ENCODE measurements at places on chromosomes 7 and 10.

- no peak for DNase-seq
Observed at GRCh38 chr7:153887749-153888569, 164.2 kb upstream of the DPP6 start.

DNA sequence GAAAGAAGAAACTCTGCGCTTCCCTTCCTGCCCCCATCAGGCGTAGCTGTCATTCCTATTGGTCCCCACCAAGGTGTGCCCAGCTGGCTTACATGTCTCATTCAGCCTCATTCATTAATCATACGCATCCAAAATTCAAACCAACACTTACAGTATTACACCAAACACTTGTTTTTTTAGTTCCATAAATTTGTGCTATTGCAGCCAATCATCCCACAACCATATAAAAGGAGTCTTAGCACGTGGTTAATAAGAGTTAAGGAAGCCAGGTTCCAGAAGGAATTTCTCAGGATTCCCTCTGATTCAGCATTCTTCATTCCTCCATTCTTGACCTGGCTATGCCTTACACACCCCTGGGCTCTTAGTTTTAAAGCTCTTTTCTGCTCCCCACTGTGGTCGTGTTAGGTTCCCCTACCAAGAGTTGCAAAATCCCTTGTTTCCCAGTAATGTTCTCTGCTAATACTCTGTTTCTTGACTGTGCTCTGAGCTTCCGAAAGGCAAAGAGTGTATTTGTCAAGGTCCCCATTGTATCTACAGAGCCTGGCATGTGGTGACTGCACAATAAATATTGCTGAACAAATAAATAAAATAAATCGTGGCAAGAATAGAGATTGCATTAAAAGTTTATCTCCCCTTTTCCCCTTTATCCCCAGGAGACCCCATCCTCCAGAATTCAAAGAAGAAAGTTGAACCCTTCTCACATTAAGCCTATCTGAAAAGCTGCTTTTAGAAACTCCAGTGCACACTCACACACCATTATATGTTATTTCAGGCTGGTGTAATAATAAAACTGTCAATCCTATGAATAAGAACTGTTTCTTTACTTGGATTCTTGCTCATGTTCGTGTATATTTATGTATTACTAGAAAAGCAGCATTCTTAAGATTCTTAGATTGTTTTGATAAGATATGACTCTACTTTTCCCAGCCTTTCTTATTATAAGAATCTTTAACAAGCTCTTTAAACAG, 514.4 kb downstream of the INHBA start:
- DNase-seq: no peak

DNA sequence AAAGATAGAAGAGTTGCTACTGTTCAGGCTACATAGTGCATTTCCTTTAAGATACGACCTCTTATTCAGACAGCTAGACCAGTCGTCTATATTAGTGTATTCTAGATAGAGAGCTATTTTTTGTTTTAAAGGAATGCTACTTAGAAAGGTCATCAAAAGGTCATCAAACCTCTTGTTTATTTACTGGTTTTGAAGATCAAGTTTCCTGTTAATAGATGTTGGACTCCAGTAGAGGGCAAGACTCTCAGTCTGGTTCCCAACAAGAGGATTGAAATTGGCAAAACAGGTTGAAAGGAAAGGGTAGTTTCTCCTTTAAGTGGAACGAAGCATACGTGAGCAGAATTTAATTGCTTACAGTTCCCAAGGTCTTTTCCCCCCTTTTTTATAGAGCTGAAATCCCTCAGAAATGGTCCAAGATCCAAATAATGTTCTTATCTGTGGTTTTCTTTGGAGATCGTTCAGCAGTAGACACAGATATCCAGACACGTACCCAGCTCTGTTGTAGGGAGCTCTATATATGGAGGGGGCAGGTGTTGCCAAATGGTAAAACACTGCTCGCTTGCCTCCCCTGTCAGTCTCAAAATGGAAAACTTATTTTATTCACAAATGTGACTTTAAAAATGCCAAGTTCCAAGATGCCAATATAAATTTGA, 37.2 kb downstream of the BAMBI start:
- no peak for DNase-seq

DNA sequence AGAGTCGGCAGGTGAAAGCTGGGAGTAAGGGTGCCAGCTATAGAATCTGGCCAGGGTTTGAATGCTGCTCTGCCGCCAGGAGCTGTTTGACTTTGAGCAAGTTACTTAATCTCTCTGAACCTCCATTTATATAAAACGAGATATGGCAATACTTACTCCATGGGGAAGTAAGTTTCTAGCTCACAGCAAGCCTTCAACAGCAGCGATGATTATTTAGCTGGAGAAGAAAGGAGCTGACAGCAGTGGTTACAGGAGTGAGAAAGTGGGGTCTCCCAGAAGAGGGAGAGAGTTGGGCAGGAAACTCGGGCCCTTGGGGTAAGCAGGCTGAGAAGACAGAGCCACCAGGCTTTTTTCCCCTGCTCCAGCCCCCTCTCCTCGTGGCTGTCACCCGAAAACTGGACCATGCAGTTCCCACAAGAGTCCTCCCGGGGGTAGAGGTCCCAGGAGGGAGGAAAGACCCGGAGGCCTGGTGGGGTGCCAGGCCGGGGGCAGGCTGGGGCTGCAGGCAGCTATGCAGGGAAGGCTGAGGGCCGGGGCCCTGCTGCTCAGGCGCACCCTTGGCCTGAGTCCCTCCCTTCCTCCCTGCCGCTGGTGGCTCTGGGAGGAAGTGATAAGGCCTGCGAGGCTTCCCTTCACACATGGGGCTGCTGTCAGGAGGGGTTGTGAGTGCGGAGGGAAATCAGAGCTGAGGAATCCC, 3.5 kb downstream of the NOS3 start:
- no peak for DNase-seq

DNA sequence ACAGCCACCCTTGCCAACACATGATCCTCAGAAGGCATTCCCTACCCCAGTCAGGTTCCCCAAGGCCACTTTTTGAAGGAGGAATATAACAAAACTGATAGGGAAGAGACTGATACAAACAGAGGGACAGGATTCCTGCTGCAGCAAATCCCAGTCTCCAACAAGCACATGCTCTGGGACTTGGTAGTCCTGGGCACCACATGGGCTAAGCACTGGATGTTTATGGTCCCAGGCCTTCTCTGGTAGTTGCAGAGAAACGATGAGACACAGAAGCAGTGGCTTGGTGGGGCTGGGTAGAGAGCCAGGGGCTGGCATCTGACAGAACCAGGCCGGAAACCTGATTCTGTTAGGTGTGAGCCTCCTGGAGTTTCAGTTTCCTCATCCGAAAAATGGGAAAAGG, 3.2 kb downstream of the VSTM4 start:
- DNase-seq: no peak

DNA sequence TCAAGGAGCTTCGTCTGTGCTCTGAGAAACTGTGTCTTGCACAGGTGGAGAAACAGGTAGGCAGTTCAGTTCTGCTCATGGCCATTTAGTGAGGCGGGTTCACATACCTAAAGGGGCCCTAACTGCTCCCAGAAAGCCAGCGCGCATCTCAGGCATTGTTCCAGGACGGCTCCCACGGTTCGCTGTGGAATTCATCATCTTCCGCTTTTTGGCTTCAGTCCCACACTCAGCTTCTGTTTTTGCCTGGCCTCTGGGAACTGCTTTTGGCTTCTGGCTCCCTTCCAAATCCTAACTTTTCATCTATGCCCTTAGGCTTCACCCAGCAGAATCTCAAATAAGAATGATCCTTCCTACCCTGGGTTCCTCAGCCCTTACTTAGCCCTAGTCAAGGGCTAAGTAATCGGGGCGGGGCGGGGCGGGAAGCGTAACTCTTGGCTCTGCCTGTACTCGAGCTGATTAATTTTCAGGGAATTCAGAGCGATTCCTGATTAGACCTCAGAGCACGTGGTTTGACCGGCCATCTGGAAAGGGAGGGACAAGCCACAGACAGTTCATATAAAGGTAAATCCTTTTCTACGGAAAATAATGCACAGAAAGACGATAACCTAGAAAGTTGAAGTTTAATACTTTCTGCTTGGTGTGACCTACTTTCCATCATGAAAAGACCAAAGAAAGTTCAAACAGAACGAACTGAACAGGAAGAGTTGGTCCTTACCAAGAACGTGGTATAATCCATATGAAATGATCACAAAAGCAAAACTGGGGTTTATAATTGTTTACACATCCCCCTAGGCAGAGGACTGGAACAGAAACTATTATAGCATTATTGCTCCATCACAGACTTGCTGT, 105.7 kb downstream of the ST8SIA6 start:
- DNase-seq: no peak

GRCh38 chr7:97578225-97578624, 153.7 kb upstream of the TAC1 start:
- no peak for DNase-seq

DNA sequence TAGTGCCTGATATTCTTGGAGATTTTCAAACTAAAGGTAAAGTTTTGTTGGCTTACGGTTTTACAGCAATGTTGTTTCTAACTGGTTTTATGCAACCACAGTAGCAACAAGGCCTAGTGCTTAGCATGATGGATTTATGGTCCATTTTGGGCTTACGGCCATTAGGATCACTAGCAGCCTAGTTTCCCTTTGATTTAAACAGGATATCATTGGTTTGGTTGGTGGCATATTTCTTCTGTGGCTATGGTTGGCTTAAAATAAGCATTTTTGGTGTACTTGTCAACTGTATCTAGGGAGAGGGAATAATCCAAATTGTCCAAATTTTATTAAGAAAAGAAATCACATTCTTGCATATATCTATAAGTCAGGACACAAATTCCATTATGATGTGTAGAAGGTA, 194.0 kb downstream of the HDAC9 start:
- no peak for DNase-seq

DNA sequence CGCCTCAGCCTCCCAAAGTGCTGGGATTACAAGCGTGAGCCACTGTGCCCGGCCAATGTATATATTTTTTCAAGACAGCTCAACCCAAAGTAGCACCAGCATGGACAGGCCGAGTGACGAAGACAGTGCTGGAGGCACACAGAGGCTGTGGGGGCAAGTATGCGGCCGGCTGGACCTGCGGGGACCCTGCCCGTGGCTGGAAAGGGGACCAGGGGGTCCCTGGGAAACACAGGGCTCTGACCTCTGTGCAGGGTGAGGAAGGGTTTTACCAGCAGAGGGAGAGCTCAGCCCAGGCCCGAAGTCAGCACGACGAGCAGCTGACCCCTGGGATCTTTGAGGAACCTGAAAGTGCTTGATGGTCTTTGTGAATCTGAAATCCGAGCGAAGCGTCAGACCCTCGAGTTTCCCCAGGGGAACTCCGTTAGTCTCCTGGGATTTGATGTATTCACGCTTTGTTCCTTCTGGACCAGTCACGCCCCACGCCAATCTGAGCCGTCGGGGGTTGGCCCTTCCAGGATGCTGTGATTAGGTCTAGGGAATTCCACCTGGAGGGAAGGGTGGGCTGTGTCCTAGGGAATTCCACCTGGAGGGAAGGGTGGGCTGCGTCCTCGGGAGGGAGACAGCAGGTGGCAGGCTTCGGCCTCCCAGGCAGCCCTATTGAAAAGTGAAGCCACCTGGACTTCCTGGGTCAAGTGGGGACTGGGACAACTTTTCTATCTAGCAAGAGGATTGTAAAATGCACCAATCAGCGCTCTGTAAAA, 10.9 kb upstream of the ZFAND2A start:
- no peak for DNase-seq

- DNase-seq: no peak
Observed at GRCh38 chr10:72274730-72275350, 1.1 kb downstream of the DDIT4 start.

DNA sequence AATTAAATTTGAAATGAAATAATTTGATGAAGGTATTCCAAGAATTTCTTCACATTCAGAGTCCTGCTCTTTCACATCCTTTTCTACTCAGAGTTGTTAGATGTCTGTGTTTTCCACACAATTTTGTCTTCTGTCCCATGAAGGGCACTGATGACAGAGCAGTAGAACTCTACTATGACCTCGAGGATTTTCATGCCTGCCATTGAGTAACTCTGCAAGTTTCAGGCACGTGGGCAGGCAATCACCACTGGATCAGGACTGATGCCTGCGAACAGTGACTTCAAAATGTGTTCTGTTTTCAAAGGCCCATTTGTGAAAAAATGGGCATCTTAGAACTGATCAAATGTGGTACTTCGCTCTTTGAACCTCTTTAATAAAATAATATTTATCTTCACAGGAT, 91.1 kb downstream of the CDK6 start:
- DNase-seq: no peak

GRCh38 chr7:141511676-141512396, 39.4 kb upstream of the AGK start:
- no peak for DNase-seq

GRCh38 chr10:6092731-6093130, 3.9 kb downstream of the RBM17 start:
- no peak for DNase-seq
